NCI-H526 treated with DMSO at 0.1 percent for 48 hours (cell line): ENCODE measurements at places on chromosomes 5 and 9.

- no peak for DNase-seq
Measured at GRCh38 chr9:125428902-125429467, 167.4 kb downstream of the GAPVD1 start.

- no peak for DNase-seq
Measured at GRCh38 chr5:16970260-16970659, 34.2 kb upstream of the MYO10 start.

GRCh38 chr9:133730994-133731715 lies 7.0 kb downstream of the SARDH start:
- DNase-seq, result no peak

DNA sequence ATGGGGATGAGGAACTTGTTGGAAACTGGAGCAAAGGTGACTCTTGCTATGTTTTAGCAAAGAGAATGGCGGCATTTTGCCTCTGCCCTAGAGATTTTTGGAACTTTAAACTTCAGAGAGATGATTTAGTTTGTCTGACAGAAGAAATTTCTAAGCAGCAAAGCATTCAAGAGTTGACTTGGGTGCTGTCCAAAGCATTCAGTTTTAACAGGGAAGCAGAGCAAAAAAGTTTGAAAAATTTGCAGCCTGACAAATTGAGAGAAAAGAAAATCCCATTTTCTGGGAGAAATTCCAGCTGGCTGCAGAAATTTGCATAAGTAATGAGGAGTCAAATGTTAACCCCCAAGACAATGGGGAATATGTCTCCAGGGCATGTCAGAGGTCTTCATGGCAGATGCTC lies 682.3 kb upstream of the ST8SIA4 start:
- DNase-seq, result no peak

GRCh38 chr9:33881635-33882034 lies 64.7 kb downstream of the UBE2R2 start:
- no peak for DNase-seq

GRCh38 chr5:77015938-77016569 lies 14.2 kb upstream of the AGGF1 start:
- no peak for DNase-seq

- no peak for DNase-seq
Measured at GRCh38 chr5:125976421-125977000, 446.7 kb upstream of the GRAMD2B start.

DNA sequence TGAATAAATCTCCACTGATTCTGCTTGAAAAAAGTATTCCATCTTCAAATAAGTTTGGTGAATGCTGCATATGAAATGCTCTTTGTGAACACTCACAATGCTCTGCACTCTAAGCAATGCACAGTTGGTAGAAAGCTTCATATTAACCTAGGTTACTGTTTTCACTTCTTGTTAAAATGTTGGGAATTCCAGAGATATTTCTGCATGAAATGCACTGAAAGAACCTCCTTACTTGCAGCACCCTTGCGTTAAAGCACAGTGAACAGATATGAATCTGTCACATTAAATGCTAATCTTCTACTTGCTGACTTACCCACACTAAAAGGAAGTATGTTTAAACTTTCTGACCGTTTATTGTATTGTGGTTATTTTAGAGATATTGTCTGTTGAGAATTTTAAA lies 584.1 kb upstream of the NUDT12 start:
- DNase-seq, result no peak

- DNase-seq, result no peak
Measured at GRCh38 chr5:176356179-176356566, 5.4 kb downstream of the KIAA1191 start.

GRCh38 chr9:76592974-76593347 lies 134.0 kb downstream of the GCNT1 start:
- no peak for DNase-seq
